ENCODE measurements at places on chromosomes 3 and 15.

GRCh38 chr3:185528532-185528931 is 23.9 kb downstream of the LIPH start:
- peaks cover 18% of the 10 kb centered on the region for H3K27me3 ChIP-seq
- H3K4me1 ChIP-seq = no peaks in the 10 kb centered on the region
- H3K36me3 ChIP-seq = no peaks in the 10 kb centered on the region
- H3K4me3 ChIP-seq = no peak overlapping the region

GRCh38 chr3:54212723-54213122 is 90.4 kb downstream of the CACNA2D3 start:
- H3K27ac ChIP-seq = no peak overlapping the region
- no peaks in the 10 kb centered on the region for H3K4me1 ChIP-seq
- no peak for DNase-seq
- H3K4me3 ChIP-seq = no peak overlapping the region
- H3K36me3 ChIP-seq = no peaks in the 10 kb centered on the region
- no peaks in the 10 kb centered on the region for H3K27me3 ChIP-seq

- DNase-seq = no peak
- no peaks in the 10 kb centered on the region for H3K36me3 ChIP-seq
- no peaks in the 10 kb centered on the region for H3K4me1 ChIP-seq
- no peak overlapping the region for H3K27ac ChIP-seq
- H3K4me3 ChIP-seq = no peak overlapping the region
- no peaks in the 10 kb centered on the region for H3K27me3 ChIP-seq
Measured at GRCh38 chr15:68025835-68026424, 28.2 kb upstream of the PIAS1 start.

GRCh38 chr3:169695031-169695430 is 31.5 kb upstream of the MECOM start:
- no peak overlapping the region for H3K27ac ChIP-seq
- no peaks in the 10 kb centered on the region for H3K36me3 ChIP-seq
- no peak overlapping the region for H3K4me3 ChIP-seq
- H3K4me1 ChIP-seq = no peaks in the 10 kb centered on the region
- no peak for DNase-seq

DNA sequence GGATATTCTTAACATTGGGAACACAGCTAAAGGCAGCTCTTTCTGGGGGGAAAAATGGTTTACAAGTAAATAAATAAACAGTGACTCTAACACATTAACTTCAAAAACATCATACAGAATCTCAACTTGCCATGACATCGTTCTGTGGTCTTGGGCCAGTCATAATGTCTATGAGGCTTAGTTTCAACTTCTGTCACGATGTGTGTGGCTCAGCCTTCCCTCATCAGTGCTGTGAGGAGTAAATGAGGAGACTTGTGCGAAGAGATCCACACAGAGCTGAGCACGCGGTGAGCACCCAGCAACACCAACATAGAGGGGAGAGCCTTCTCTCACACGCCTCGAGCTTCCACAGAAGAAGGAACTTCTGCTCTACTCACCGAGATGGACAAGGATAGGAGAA is 49.0 kb downstream of the DZIP1L start:
- no peak overlapping the region for H3K27ac ChIP-seq
- no peaks in the 10 kb centered on the region for H3K4me1 ChIP-seq
- H3K27me3 ChIP-seq = peaks cover 1% of the 10 kb centered on the region
- no peak for DNase-seq
